HCEC 1CT (cell line): ENCODE measurements at places on chromosomes 1 and 21.

DNA sequence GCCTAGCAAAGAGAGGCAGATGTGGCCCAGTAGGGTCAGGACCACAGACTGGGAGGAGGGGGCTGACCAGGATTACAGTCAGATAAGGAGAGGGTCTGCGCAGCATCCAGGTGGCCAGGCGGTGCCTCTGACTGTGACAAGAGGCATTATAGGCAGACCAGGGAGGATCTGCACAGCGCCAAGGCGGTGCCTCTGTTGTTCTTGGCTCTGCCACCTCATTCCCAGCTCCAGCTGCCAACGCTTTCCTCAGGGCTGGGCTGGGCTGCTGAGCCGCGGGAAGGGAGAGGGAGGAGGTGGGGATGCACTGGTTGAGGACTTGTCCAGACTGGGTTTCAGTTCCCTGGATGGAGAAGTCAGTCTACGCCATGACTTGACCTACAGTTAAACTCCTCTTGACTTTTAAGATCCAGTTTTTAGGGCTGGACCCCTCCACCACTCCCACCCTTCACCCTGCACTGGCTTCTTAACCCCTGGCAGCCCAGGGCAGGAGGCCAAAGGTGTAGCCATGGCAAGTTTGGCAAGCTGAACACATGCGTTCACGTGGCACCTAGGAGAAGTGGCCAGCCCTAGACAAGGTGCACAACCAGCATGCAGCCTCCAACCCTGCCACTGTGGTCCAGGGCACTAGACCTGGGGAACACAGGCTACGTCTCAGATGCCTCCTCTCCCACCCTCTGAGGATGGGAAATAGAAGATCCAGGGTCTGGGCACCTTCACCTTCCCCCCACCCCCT, 4.5 kb upstream of the CRABP2 start:
- DNase-seq, result peak; percentile 29

- DNase-seq, result no peak
Observed at GRCh38 chr1:156947818-156948525, 27.5 kb downstream of the LRRC71 start.

- no peak for DNase-seq
Observed at GRCh38 chr1:58802640-58803399, 19.0 kb upstream of the JUN start.

DNA sequence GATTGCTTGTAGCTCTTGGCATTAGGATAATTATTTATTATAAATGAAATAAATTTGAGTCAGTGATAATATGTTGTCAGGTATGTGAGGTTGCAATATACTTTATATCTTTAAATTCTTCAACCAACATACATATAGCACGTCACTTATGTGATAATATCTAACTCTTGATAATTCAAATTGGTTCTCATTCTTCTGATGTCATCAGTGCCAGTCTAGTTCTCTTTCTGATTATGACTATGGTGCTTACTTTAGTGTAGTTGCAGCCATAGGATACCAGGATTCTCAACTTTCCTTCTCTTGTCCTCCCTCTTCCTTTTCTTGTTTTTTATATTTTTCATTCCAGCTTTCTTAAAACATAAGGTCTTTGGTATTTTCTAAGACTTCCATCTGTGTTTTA, 34.8 kb upstream of the ATP6V1G3 start:
- no peak for DNase-seq
